Prostate gland (tissue), 2 donors: ENCODE measurements at places on chromosomes 1 and 21. TPM values are rescaled to one million over a fixed set of nuclear protein-coding genes. Genes with fewer than 3 reads are reported as not detected.
A peak's percentile ranks its signal among the peaks of the same experiment; 100 is the strongest.

Gene CBS
- 72.7 TPM for total RNA-seq

Gene COL11A1
- 0.51 TPM for total RNA-seq

Gene PRAMEF15
- not detected for total RNA-seq

Gene CNKSR1
- total RNA-seq: 32.4 TPM

DNA sequence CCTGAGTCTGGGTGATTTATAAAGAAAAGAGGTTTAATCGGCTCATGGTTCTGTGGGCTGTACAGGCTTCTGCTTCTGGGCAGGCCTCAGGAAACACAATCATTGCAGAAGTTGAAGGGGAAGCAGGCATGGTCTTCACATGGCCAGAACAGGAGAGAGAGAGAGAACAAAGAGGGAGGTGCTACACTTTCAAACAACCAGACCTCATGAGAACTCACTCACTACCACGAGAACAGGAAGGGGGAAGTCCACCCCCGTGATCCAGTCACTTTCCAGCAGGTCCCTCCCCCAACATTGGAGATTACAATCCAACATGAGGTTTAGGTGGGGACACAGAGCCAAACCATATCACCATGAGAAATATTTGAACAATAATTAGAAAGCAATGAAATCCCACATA, 222.9 kb downstream of the FAM72C start:
- no peak for DNase-seq
- no peaks in the 10 kb centered on the region for H3K27me3 ChIP-seq
- H3K36me3 ChIP-seq: no peaks in the 10 kb centered on the region
- no peaks in the 10 kb centered on the region for H3K4me1 ChIP-seq

- no peak overlapping the region for H3K4me3 ChIP-seq
- no peaks in the 10 kb centered on the region for H3K27me3 ChIP-seq
- no peak for DNase-seq
- H3K27ac ChIP-seq: no peak overlapping the region
These were observed 22.0 kb downstream of the EIF4G3 start for GRCh38 chr1:21154717-21155116.

DNA sequence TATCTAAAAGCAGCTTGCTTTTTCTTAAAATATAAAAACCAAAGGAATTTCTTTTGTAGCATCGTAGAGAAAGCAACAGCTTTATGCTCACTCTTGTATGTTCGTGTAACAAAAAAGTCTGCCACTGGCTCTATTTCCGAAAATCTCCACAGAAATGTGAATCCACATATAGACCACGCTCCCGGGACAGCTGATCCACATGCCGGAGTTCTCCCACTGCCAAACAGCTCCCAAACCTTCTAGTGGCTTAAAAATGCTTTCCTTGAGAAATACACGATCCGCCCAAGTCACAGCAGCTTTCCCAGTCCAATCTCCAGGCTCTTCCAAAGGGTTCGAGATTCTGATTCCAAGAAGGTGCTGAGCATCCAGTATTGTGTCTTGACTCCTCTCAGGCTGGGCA, 29.3 kb downstream of the PCSK9 start:
- no peaks in the 10 kb centered on the region for H3K27me3 ChIP-seq
- peaks cover 9% of the 10 kb centered on the region for H3K4me1 ChIP-seq
- no peak for DNase-seq
- no peak overlapping the region for H3K27ac ChIP-seq

- DNase-seq: no peak
- H3K4me1 ChIP-seq: no peaks in the 10 kb centered on the region
- H3K4me3 ChIP-seq: no peak overlapping the region
- no peaks in the 10 kb centered on the region for H3K36me3 ChIP-seq
- H3K27ac ChIP-seq: no peak overlapping the region
These were observed 49.4 kb upstream of the COL18A1 start for GRCh38 chr21:45355573-45355972.

DNA sequence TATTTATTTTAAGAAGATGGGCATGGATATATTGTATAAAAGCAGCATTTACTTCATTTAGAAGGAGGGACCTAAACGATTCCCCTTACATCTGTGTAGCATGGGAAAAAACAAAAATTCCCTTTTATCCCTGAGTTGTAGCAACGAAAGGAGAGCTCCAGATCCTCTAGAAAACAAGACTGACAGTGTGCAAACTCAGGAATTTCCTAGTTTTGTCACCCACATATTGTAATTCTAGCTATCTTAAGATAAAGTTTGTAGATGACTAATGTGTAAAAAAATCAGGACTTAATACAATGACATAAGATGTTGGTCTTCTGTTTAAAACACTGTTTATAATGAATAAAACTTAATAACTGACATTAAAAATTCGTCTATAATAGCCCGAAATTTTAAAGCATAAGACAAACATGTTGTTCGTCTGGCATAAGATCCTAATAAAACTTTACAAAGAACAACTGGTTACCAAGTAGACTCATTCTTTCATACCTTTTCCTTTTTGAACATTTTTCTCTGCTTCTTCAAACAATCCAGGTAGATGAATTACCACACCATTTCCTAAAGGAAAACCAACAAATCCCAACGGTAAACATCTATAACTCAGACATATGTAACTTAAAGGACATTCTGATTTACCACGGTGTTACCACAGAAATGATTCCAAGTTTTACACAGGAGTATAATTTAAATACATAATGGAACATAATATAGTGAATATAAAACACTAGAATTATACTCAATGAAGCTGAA, 15.2 kb downstream of the ADSS2 start:
- no peaks in the 10 kb centered on the region for H3K36me3 ChIP-seq
- H3K4me1 ChIP-seq: no peaks in the 10 kb centered on the region

Gene GALE
- total RNA-seq: 27.3 TPM

Gene RPTN
- total RNA-seq: not detected

Gene GPA33
- not detected for total RNA-seq

GRCh38 chr1:71087060-71087459, 6.2 kb upstream of the ZRANB2 start:
- no peak for DNase-seq
- H3K4me3 ChIP-seq: no peak overlapping the region
- H3K36me3 ChIP-seq: no peaks in the 10 kb centered on the region
- no peak overlapping the region for H3K27ac ChIP-seq

DNA sequence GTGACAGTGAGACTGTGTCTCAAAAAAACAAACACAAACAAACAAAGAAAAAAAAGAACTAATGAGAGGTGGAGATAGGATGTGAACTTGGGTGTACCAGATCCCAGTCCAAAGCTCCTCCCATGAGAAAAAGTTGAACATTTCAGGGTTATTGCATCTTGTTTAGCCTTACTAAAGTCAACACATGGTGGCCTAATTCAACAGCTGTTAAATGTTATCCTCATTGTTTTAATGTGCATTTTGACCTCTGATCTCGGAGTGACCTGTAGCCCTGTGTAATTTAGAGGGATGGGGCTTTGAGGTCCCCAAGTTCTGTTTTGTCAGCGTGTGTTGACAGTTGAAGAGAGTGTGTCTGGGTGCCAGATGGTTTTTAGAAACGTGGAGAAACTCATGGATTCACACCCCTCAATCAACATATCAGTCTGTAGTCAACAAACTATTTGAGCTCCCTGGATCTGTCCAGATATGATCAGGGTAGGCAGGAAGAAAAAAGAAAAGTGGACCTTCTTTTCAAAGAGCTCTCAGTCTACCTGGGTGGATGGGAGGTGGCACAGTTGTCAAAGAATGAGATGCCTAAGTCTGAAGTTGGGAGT, 34.7 kb downstream of the PTPRU start:
- peaks cover 5% of the 10 kb centered on the region for H3K4me1 ChIP-seq
- H3K27me3 ChIP-seq: no peaks in the 10 kb centered on the region

Gene APCS
- total RNA-seq: not detected

DNA sequence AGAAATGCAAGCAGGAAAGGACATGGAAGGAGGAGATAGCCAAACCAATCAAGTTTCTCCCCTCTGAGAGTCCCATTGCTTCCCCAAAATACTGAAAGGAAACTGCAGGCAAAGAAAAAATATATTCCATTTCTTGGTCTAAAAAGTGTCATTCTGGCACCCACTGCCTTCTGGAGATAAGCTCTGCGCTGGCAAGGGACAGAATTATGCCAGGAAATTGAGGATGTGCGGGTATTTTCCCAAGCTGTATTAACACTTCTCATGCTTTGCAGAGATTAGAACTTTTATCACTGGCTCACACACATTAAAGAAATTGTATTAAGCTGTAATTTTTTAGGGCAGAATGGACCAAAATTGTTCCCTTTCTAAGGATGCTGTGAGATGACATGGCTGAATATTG, 381.2 kb upstream of the DUSP10 start:
- no peaks in the 10 kb centered on the region for H3K4me1 ChIP-seq
- no peak overlapping the region for H3K4me3 ChIP-seq
- DNase-seq: no peak
- H3K27ac ChIP-seq: no peak overlapping the region
- no peaks in the 10 kb centered on the region for H3K36me3 ChIP-seq
- no peaks in the 10 kb centered on the region for H3K27me3 ChIP-seq

DNA sequence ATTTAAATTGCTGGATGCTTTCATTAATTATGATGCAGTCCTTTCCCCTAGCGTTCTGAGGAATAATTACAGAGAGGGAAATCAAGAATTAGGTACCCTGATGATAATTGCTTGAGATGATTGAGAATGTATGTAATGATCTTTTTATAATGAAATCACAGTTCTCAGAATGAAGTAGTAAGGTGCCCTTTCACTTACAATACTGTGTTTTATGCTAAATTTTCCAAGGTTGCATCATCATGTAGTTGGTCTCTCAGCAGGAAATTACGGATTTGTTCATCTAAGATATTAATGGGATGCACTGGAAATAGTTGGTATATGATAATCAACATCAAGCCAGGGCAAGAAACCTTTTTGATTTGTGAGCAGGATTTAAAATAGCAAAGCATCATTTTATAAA, 34.1 kb downstream of the AGT start:
- no peaks in the 10 kb centered on the region for H3K36me3 ChIP-seq
- DNase-seq: no peak
- H3K4me1 ChIP-seq: no peaks in the 10 kb centered on the region

- no peak overlapping the region for H3K27ac ChIP-seq
- no peak overlapping the region for H3K4me3 ChIP-seq
- DNase-seq: no peak
- peaks cover 9% of the 10 kb centered on the region for H3K27me3 ChIP-seq
These were observed 22.2 kb upstream of the ARHGEF16 start for GRCh38 chr1:3432306-3432705.

GRCh38 chr1:223331301-223331700, 32.7 kb downstream of the SUSD4 start:
- H3K4me1 ChIP-seq: no peaks in the 10 kb centered on the region
- H3K36me3 ChIP-seq: no peaks in the 10 kb centered on the region
- no peak for DNase-seq
- H3K27ac ChIP-seq: no peak overlapping the region
- H3K4me3 ChIP-seq: no peak overlapping the region

- no peaks in the 10 kb centered on the region for H3K27me3 ChIP-seq
- no peak overlapping the region for H3K4me3 ChIP-seq
- no peak for DNase-seq
- no peaks in the 10 kb centered on the region for H3K36me3 ChIP-seq
These were observed 7.1 kb downstream of the PUSL1 start for GRCh38 chr1:1315435-1315954.

GRCh38 chr1:184757406-184757805, 2.7 kb upstream of the EDEM3 start:
- no peak for DNase-seq
- H3K27ac ChIP-seq: peak overlapping the region; percentile 54
- H3K4me1 ChIP-seq: peaks cover 3% of the 10 kb centered on the region
- H3K36me3 ChIP-seq: no peaks in the 10 kb centered on the region

DNA sequence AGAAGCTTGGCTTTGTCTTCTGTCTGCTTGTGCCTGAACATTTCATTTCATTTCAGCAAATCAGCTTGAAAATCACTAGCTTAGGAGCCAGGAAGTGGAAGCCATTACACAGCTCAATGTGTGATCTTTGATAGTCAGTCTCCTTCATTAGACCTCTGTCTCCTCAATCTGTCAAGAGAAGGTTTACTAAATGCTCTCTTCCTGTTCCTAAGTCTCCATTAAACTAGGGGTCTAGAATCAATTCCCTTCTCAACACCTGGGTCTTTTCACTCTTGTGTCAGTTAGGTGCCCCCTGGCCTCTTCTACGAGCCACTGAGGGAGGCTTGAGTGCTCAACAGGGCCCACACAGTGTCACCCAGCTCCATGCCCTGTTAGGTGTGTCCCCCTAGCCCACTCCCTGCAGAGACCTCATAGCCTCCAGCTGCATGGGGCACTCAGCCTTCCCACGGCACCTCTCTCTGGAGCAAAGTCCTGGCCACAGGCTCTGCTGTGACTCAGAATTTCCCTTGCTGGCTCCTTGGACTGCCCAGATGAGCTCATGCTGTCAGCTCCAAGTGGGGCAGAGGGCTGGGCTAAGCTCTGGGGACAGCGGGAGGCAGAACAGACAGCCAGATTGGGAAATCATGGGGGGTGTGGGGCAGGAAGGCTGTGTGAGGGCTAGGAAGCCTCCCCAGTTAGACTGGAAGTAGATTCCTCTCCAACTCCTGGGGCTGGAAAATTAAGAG, 115.7 kb upstream of the IPO9 start:
- no peaks in the 10 kb centered on the region for H3K4me1 ChIP-seq
- peak; percentile 36 for DNase-seq
- no peak overlapping the region for H3K4me3 ChIP-seq
- peak overlapping the region; percentile 56 for H3K27ac ChIP-seq
- H3K27me3 ChIP-seq: no peaks in the 10 kb centered on the region

DNA sequence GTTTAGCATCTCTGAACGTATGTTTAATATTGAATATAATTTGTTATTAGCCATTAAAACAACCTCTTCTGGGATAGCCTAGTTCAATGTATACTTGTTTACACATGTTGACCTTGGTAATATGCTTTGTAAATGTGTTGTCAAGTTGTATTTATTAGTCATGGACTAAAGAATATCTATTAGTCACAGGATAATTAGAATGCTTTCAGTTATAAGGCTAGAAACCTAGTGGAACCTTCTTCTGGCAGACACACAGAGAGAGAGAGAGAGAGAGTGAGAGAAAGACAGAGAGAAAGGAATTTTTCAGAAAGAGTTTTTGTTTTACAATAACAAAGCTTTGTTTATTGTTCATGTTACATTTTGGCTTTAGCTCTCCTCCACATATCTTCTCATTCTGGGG, 181.1 kb upstream of the APP start:
- H3K27ac ChIP-seq: no peak overlapping the region
- no peak for DNase-seq
- H3K4me1 ChIP-seq: no peaks in the 10 kb centered on the region
- H3K4me3 ChIP-seq: no peak overlapping the region

Gene PLA2G2F
- 0.23 TPM for total RNA-seq

DNA sequence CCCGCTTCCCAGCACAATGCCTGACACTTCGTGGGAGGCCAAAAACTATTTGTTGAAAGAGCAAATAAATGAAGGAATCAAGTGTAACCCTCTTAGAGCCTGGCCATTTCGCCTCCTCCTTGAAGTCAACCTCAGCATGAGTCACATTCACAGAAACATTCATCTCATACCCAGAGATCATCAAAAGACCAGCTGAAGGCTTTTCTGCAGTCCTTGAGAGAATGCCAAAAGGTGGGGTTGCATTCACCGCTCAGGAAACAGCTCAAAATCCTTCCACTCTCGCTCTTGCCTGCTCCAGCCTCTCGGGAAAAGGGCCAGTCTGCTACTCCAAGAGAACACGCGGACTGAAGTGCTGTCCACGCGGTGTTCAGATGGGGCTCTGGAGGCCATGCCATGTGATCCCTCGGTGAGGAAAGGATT, 90.0 kb downstream of the VWA5B1 start:
- no peaks in the 10 kb centered on the region for H3K27me3 ChIP-seq
- no peak for DNase-seq
- H3K4me3 ChIP-seq: no peak overlapping the region
- H3K27ac ChIP-seq: no peak overlapping the region
- no peaks in the 10 kb centered on the region for H3K4me1 ChIP-seq
- H3K36me3 ChIP-seq: no peaks in the 10 kb centered on the region

Gene ERICH3
- total RNA-seq: not detected
